Psoas muscle (tissue), 8 donors: ENCODE measurements at places on chromosomes 6 and 20. TPM values are rescaled to one million over a fixed set of nuclear protein-coding genes. Genes with fewer than 3 reads are reported as not detected.

Gene SOX12
- 1.2 TPM for total RNA-seq

Gene NOTCH4
- total RNA-seq, result 11.3 TPM

Gene DOK5
- total RNA-seq, result 11.7 TPM

Gene BEND6
- total RNA-seq, result 1.1 TPM

Gene PSORS1C1
- total RNA-seq, result 0.06 TPM

Gene OOEP
- not detected for total RNA-seq

Gene BNIP5
- not detected for total RNA-seq

Gene FNDC1
- total RNA-seq, result 0.50 TPM
